CD4-positive, alpha-beta memory T cell (primary cell): ENCODE measurements at places on chromosomes 6 and 20. TPM values are rescaled to one million over a fixed set of nuclear protein-coding genes. Genes with fewer than 3 reads are reported as not detected.

DNA sequence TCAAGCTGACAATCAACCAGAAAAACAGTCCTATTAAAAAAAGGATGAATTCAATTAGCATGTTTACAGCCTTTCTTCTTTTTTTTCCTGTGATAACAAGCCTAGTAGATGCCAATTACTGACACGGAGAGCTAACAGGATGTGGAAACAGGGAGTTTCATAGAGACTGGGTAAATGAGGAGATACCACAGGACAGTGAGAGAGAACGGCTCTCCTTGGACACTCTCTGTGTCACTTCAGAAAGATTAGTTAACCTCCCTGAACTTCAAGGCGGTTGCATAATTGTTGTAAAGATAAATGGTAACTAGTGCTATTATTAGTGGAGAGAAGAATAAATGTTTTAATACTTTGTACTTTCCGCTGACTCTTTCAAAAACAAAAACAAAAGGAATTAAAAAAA is 14.8 kb downstream of the SLC17A5 start:
- no peak for DNase-seq

- no peak for DNase-seq
These were observed 6.8 kb downstream of the HDDC2 start for GRCh38 chr6:125294925-125295324.

GRCh38 chr6:139474145-139475108 is 100.0 kb upstream of the CITED2 start:
- no peak for DNase-seq

DNA sequence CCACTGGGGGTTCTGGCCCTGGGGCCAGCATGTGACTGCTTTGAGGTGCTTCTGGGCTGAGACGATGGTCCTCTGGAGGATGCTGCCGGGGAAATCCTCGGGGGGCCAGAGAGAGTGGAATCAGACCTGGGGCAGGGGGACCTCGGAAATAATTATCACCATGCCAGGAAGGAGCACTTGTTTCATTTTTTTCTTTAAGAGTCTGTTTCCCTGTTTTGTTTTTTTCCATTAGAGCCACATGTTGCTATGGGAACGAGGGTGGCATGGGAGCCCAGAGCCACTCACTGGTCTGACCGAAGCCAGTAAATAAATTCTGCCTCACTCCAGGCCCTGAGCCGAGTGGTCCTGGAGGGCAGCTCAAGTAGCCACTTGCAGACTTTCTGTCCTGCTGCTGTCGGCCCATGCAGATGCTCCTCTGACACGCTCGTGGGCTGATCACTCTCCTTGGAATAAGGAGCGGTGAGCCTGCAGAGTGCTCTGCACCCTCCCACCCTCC is 365.1 kb downstream of the ZFAND3 start:
- DNase-seq = no peak

GRCh38 chr20:55761100-55761499 is 244.2 kb downstream of the CBLN4 start:
- DNase-seq = no peak

DNA sequence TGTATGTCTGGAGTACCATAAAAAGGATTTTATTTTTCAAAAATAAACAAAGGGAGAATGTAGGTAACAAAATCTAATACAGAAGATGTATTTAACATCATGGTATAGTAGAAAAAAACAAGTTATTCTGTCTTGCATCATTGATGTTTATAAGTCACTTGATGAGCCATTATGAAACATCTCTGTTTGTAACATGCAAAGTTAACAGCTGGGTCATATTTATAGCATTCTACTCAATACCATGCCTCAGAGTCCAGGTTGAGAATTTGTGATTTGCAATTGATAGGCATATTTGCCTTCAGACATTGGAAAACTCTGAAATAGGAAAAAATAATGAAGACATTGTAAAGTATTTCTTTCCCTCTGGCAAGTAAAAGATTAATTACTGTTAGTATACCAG is 52.3 kb upstream of the IL20RA start:
- no peak for DNase-seq

DNA sequence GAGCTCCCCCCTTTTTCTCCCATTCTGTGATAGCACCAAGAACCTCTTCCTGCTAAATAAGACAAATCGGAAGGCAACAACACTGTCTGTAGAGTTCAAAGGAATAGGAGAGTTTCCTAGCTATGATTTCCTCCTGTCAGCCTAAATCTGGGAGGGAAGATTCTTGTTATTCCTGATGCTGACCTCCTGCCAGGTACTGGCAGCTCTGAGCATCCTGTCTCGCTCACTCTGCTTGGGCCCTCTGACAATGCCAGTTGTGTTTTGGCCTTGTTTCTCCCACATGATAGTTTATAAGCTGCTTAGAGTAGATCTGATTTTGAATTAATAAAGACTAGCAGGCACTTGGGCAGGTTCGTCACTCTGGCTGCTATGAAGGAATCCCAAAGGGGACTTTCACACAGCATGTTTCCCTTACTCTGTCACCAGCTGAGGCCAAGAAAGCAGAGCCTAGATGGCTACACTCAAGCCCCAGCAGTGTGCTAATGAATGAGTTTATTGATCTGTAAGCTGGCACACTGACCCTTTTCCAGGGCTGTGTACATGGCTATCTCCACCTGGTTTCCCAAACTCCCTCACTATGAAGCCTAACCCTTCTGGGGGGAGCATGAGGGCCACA is 52.3 kb downstream of the UQCC1 start:
- DNase-seq = no peak

- no peak for DNase-seq
These were observed 318.8 kb downstream of the BCKDHB start for GRCh38 chr6:80425089-80425823.

The HLA-DPB1 gene
- 14.5 TPM for total RNA-seq

The MATN4 gene
- not detected for total RNA-seq

The TCP11 gene
- not detected for total RNA-seq
